ENCODE measurements at places on chromosomes 2 and 18.
A peak's percentile ranks its signal among the peaks of the same experiment; 100 is the strongest.

- peak; percentile 73 for DNase-seq
Measured at GRCh38 chr18:49016648-49017539, 66.1 kb upstream of the SMAD7 start.

DNA sequence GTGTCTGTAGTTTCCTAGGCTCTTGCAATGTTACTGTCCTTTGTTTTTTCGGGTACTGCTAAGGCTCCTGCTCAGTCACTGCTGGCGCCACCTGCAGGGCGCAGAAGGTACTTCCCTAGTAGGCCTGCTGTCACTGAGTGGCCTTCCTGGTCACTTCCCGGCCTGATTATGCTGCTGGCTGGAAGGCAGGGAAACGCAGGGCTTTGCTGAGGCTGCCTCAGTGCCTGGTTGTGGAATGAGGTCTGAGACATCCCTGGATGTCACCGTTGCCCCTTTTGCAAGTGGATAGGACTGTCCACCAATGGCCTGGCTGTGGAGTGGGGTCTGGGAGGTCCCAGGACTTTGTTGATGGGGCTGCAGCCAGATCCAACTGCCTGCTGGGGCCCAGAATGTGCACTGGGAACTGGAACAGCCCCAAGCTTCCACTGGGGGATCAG is 13.1 kb downstream of the DAW1 start:
- peak; percentile 35 for DNase-seq

DNA sequence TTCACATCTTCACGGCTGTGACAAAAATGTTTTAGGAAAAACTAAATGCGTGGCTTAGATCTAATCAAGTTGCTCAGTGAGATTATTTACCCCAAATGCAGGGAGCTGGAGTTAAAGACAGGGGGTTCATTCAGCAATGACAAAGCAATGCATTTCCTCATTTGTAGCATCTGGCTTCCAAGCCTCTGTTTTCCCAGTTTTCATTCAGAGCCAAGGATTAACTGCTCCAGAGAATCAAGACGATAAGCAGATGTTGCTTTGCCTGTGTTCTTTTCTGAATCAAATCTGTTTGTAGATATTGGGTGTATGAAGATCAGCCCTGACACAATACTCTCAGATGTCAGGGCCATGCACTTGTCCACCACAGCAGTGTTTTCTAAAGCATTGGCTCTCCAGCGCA is 147.4 kb upstream of the SIX2 start:
- DNase-seq, result no peak

GRCh38 chr2:119958670-119959268 is 54.1 kb upstream of the EPB41L5 start:
- no peak for DNase-seq

DNA sequence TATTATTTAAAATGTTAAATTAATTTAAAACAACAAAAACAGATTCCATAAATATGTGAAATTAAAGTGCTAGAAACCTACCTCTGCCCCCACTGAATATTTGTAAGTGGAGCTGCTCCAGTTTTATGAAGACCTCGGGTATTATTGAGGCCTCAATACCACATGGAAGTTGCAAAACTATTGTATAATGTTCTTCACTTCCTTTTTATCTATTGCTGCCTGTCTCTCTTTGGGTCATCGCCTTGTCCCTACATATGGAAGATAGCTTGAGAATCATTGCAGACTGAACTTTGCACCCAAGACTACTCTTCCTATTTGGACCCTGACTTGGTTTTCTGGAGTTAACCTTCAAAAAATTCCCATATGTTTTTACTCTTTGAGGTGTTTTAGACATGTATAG is 212.1 kb upstream of the NETO1 start:
- no peak for DNase-seq
